Activated T-cell treated with anti-CD3 and anti-CD28 coated beads for 4 hours (primary cell): ENCODE measurements at places on chromosomes 4 and X.

DNA sequence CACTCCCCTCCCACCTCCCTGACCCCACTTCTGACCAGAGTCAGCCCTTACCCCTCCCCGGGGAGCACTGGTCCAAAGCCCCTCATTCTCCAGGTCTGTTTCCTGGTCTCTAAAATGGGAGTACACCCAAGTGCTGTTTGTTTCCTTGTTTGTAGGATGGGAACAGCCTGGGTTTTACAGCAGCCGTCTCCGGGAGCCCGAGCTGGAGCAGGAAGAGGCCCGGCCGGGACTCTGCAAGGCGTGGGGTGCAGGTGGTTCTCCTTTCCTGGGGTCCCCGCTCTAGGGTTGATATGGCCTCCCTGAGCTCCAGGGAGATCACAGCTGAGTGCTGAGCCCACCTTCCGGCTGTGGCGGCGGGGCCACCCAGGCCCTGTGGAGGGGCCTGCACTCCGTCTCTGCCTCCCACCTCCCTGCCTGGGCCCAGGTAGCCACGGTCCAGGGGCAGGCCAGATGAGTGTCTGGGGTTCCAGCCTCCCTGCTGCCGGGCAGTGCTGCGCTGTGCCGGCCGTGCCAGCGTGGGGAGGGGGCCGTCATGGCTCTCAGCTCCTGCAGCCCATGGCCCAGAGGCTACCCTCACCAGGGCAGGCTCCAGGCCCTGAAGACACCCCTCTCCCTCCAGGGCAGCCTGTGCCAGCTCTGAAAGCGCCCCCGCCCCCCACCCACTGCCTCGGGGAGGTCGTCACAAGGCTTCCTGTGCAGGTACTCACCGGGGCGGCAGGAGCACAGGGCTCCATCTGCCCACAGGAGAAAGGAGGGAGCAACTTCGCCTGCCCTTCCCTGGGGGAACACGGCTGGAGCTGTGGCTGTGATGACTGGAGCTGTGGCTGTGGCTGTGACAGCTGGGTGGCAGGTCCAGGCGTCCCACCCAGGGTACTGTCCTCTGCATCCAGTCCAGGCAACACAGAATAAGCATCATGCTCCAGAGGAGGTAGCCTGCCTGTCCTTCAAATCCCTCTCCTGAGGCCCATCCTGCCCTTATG is 98.8 kb downstream of the ADRA2C start:
- DNase-seq = no peak

DNA sequence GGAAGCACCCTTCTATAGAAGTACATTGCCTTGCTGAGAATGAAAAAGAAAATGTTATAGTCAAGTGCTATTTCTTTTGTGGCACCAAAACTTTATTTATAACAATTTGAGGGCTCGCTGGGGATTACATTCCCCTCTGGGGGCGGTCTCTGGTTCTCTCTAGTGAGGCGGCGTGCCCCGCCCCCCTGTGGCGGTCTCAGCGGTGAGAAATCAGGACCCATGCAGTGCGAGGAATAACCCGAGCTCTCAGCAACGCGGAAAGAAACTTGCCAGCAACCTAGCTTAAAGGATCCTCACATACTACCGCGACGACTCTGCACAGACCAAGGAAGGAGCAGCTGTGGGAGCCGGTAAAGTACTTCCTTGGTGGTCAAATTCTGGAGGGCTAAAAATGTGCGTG is 83.4 kb upstream of the SHISA3 start:
- DNase-seq = no peak

GRCh38 chr4:98969878-98970785 is 25.4 kb upstream of the METAP1 start:
- DNase-seq = no peak

- no peak for DNase-seq
Measured at GRCh38 chr4:93396272-93396671, 432.3 kb upstream of the ATOH1 start.

GRCh38 chr4:182874304-182874751 is 42.9 kb downstream of the DCTD start:
- DNase-seq = no peak

- no peak for DNase-seq
Measured at GRCh38 chrX:11099465-11099864, 11.7 kb upstream of the HCCS start.
